ENCODE measurements at places on chromosomes 5 and 9. TPM values are rescaled to one million over a fixed set of nuclear protein-coding genes. Genes with fewer than 3 reads are reported as not detected.

The MYORG gene
- polyA plus RNA-seq = 18.9 TPM

The SYNPO gene
- polyA plus RNA-seq = 22.7 TPM

The CATSPER3 gene
- polyA plus RNA-seq = not detected

The PITX1 gene
- 11.8 TPM for polyA plus RNA-seq

The RGS7BP gene
- polyA plus RNA-seq = 5.7 TPM

The CD72 gene
- polyA plus RNA-seq = 2.9 TPM

The ZFYVE16 gene
- 54.0 TPM for polyA plus RNA-seq

The FGF18 gene
- polyA plus RNA-seq = 16.4 TPM

The HRCT1 gene
- 1.8 TPM for polyA plus RNA-seq

The C9orf153 gene
- not detected for polyA plus RNA-seq

The SV2C gene
- not detected for polyA plus RNA-seq

The GPR150 gene
- not detected for polyA plus RNA-seq

The AK8 gene
- 0.55 TPM for polyA plus RNA-seq

The PDCD1LG2 gene
- 3.0 TPM for polyA plus RNA-seq

The BAAT gene
- 0.43 TPM for polyA plus RNA-seq

The EGFLAM gene
- 33.7 TPM for polyA plus RNA-seq

The MARVELD2 gene
- polyA plus RNA-seq = 0.38 TPM

The GNAQ gene
- 27.9 TPM for polyA plus RNA-seq

The INSL4 gene
- not detected for polyA plus RNA-seq

The MYO10 gene
- polyA plus RNA-seq = 40.0 TPM

The SLC34A1 gene
- not detected for polyA plus RNA-seq
